ENCODE measurements at places on chromosomes 5 and 9. TPM values are rescaled to one million over a fixed set of nuclear protein-coding genes. Genes with fewer than 3 reads are reported as not detected.

DNA sequence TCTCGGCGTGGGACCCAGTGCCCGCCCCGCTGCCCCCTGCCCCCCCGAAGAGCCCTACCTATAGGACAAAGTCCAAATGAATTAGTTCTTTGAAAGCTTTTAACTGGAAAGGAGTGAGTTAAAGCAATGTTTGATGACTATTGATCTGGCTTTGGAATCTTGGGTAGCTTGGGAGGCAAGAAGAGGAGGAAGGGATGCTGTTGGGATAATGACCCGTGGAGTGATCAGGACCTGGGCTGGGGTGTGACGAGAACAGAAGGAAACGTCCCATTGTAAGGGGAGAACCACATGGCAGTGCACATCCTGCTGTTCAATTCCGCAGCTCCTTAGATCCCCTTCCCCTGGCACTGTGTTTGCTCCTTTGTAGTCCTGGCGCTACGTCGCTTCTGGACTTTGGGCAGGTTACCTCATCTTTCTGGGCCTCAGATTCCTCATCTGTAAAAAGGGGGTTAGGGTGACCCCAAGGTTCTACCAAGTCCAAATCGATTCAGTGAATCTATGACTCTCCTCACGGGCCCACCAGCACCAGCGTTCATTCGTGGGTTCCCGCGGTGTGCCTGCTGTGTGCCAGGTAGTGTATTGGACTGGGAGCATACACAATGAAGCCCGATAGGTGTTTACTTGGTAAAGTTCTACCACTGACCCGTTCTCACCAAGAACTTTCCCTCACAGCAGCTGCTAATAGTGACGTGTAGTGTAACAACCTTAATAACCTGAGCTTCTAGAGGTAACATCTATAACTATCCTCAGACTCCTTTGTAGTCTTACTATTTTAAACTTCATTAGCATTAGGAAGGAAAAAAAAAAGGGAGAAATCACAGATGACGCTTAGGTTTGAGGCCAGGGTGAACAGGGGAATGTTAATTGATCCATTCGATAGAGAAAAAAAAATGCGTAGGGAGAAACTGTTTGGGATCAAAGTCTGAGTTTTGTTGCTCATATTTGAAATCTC lies 1.1 kb upstream of the NADK2 start:
- no peak for DNase-seq

The JAKMIP2 gene
- total RNA-seq = not detected

DNA sequence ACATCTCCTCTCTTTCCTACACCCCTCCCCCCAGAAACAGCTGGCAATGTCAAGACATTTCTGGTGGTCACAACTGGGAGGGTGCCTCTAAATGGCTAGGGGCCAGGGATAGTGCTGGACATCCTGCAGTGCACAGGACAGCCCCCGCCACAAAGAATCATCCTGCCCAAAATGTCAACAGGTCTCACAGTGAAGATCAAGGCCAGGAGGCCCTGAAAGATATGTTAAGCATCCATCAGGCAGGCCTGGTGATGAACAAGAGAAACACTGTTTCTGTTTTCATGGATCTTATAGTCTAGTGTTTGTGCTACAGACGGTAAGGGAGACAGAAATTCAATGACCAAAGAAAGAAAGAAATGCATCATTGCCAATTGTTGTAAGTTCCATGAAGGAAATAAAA lies 45.9 kb downstream of the WWC1 start:
- DNase-seq = no peak

DNA sequence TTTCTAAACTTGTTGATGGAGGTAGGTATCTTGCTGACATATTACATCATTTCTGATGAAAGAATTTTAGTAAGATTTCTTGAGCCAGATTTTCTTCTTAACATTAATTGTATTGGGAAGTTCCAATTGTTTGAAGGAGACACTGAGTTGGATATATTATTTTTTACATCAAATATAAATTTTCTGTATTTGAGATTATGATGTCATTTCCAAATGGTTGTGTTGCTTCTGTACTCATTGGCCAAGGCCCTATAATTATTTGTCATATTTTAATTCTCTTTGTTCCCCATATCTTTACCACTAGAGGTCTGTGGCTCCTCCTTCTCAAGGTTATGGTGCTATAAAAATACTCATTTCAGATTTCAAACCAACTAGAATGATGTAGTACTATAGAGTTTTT lies 53.4 kb downstream of the ITGA1 start:
- no peak for DNase-seq

The PLAC8L1 gene
- not detected for total RNA-seq

DNA sequence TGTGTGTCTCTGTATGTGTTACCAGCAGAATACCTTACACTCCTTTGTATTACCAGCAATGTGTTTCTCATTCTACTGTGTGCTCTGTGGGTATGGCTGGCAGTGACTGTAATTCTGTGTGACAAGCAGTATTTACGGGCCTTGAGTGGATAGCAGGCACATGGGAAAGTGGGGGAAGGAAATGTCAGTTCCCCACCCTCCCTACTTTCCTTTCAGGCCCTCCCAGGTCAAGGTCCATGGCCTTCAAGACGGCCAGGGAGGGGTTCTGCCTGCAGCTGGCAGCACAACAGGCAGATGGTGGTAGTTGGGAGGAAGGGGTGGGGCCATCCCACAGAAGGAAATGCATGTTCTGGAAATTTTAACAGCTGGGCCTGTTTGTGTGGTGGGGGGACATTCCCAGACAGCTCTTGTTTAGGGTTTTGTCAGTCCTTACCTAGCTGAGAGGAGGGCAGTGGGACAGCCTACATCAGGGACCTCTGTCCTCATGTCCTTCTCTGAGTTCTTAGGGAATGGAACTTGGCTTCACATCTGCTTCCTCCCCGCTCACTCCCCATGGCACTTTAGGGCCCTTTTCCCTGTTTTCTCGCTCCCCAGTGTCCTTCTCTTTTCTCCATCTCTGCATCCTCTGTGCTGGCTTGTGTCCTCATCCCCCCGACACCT lies 14.6 kb upstream of the TNIP1 start:
- DNase-seq = peak; percentile 39

The MAMDC2 gene
- total RNA-seq = not detected

DNA sequence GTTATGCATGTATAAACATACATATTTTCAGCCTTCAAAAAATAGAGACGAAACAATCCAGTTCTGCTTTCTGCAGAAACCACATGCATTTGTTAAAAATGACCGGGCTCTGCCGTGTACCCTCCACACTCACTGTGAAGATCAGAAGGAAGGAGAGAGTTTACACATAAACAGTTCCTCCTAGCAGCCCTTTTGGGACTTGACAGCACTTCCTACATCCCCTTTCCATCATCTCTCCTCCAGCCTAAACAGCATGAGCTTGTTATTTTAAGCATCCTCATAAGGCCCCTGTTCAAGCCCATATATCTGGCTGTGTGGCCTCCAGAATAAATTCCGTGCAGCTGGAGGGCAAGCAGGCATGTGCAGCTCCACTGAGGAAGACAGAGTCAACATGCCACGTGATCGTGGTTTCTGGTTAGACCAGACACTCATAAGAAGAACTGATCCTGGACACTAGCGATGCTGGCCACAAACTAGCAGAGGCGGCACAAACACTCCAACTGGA lies 42.2 kb downstream of the NIPAL4 start:
- no peak for DNase-seq

The ZDHHC11B gene
- total RNA-seq = not detected

GRCh38 chr5:11619339-11620024 lies 284.8 kb downstream of the CTNND2 start:
- no peak for DNase-seq

DNA sequence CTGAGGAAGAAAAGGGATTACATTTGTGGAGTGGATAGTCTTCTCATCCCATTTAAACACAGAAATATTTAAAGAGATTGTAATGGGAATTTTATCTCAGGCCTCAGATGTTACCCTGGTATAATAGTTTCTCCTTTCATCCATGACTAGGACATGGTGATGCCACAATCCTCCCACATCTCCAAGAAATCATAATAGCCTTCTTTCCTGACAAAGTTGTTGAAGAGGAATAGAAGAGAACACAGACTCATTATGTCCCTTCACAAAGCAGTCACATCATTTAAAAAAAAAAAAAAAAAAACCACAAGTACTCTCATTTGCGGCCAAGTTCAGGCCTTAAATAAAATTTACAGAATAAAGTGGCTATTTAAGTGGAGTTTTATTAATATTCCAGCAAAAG lies 359.6 kb downstream of the DEPDC1B start:
- DNase-seq = no peak

The OR1Q1 gene
- total RNA-seq = not detected

The CDH9 gene
- total RNA-seq = not detected

The ZNF883 gene
- not detected for total RNA-seq

- DNase-seq = peak; percentile 1
Measured at GRCh38 chr9:73270967-73271721, 119.5 kb downstream of the ANXA1 start.

The FAM169A gene
- 18.8 TPM for total RNA-seq

DNA sequence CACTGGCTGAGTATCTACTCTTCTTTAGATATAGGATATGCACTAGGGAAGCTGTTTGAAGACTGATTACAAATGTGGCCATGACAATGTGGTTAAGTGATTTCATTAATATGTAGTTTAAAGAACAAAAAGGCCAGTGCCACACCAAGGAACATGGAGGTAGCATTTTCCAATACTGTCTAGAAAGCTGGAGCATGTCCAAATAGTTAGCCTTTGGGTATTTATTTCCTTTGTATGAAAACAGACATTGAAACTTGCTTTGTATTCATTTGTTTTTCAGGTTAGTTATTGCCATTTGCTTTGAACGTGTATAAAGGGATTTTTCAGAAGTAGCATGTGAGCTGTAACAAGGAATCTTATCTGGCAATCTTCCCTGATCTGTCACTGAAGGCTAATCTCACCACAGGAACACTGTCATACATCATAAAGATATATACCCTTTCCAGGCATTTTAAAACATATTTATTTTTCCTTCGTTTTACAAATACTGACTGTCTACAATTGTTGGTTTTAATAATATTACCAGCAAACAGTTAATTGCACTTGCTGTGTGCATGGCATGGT lies 93.4 kb downstream of the PLPPR1 start:
- DNase-seq = no peak

The CYLC2 gene
- not detected for total RNA-seq

Measured in MG63 (cell line).